ENCODE measurements at places on chromosomes 3 and 15.

DNA sequence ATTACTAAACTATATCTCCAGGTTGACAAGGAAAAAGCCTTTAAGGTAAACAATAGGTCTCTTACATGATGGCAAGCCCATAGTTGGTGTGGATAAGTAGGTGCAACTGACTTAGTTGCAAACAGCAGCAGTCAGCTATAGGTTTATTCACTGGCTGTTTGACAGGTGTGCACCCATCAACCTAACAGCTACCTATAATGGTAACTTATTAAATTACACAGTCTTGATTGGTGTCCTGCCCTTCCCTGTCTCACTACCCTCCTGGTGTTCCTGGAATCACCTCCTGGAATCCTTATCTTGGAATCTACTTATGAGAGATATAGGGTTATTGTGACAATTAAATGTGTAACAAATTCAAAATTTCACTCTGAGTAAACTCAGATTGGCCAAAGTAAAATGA lies 467.8 kb upstream of the UBE2E2 start:
- no peak for DNase-seq

- DNase-seq = no peak
These were observed 272.6 kb downstream of the EPHA3 start for GRCh38 chr3:89380016-89380415.

DNA sequence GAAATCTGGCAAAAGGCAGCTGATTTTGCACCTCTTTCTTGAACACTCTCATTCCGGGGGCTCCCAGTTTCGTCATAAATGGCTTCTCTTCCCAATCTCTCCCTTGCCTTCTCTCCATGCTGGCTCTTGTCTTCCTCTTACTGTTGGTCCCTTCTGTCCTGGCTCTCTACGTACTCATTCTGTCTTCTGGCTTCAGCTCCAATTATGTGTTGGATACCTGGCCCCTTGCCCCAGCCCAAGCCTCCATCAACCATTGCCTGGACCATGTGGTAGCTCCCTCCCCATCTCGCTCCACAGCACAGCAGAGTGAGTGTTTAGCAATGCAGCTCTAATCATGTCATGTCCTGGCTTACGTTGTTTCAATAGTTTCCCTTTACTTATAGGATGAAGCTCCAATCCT lies 21.7 kb upstream of the KY start:
- DNase-seq = no peak

GRCh38 chr3:62527474-62527873 lies 154.1 kb upstream of the FEZF2 start:
- no peak for DNase-seq

- no peak for DNase-seq
These were observed 127.6 kb downstream of the SMAD6 start for GRCh38 chr15:66829551-66830121.

DNA sequence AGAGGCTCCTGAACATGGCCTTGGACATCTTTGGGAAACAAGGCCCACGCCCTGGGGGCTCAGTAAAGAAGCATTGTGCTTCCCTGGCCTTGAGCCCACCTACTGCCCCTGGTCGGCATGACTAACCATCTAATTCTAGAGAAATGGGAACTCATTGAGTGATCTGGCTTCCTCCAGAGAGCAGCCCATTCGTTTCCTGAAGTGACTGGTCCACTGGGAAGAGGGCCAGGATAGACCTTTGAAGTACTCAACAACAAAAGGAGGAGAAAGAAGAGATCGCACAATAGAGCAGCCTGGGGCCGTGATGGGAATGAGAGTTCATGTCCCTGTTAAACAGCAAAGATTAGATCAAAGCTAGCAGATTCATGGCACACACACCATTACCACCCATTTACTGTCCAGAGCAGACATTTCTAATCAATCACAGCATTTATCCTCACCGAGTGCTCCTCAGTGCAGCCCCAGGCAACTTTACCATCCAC lies 514.4 kb upstream of the PROK2 start:
- no peak for DNase-seq

DNA sequence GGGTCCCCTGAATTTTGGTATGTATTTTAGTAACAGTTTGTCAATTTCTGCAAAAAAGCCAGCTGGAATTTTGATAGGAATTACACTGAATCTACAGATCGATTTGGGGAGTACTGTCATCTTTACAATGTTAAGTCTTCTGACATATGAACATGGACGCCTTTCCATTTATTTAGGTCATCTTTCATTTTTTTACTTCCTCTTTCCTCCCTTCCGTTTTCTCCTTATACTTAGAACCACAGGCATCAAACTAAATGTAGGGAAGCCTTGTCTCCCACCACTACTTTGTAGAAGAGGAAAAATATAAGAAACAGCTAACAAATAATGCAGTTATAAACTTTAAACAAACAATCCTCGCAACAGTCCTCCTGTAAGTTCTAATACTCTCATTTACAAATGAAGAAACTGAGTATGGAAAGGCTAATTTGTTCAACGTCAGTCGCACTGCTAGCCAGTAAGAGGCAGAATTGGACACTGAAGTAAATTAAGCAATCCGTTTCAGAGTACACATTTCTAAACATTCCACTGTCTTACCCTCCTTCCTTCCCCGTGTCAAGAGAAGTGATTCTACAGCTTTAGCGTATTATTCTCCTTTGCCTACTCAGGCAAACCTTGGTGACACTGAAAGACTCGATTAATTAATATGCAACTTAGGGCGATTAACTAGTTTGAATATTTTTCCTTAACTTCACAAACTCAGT lies 25.6 kb downstream of the RHOA start:
- DNase-seq = no peak

- no peak for DNase-seq
These were observed 3.0 kb upstream of the TJP1 start for GRCh38 chr15:29825227-29825626.

- no peak for DNase-seq
These were observed 148.6 kb downstream of the ATP10A start for GRCh38 chr15:25714538-25714840.

GRCh38 chr3:133208184-133208583 lies 170.0 kb downstream of the TMEM108 start:
- no peak for DNase-seq

DNA sequence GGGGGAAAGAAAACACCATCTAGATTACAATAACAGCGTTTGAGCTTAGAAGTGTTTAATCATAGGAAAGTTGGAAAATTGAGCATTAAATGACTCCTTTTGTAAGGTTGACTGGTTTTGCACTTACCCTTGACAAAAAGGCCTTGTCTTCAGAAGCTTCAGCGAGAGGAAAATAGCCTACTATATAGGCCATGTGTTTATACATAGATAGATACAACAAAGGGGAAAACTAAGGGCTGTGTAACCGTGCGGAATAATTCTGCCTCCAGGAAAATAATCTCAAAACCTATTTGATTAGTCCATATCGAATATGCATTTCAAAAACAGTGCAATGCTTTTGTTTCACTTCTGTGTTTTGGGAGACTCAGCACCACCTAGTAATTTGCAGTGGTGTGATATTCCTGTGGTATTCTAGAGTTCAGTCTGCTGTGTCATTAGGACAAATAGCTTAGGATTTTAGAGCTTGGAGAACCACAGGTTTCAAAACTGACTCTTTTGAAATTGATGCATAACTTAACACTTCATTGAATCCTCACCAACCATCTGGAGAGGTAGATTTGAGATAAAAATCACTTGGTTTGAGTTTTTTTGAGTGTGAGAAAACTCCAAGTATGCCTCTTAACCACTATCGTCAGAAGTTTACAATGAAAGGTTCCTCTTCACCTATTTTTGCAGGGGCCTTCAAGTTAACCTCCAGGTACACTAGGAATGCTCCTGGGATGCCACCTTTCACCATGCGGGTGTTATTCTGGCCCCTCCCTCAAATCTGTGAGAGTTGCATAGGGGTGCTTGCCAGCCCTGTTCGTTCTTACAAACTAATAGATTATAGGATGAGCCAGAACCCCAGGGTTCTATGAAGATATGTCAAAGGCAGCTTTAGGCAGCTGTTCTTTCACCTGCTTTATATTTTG lies 1.9 kb downstream of the ARHGAP31 start:
- DNase-seq = peak; percentile 54

DNA sequence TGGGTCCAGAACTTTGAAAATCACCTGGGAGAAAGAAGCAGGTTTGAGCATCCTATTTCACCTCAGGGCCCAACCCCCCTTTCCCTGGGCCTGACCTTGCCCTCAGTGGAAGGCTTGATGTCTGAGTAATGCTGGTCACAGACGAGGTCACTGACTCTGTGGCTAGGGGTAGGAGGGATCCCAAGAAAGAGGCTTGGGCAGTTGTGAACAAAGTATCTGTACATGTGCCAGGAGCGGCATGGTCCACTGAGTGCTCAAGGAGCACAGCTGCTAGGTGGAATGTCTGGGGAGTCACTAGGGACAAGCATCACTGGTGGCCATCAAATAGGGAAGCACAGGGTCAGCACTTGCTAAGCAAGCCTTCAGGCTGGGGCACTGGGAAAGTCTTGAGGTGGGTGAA lies 7.3 kb downstream of the CCDC71 start:
- peak; percentile 91 for DNase-seq

DNA sequence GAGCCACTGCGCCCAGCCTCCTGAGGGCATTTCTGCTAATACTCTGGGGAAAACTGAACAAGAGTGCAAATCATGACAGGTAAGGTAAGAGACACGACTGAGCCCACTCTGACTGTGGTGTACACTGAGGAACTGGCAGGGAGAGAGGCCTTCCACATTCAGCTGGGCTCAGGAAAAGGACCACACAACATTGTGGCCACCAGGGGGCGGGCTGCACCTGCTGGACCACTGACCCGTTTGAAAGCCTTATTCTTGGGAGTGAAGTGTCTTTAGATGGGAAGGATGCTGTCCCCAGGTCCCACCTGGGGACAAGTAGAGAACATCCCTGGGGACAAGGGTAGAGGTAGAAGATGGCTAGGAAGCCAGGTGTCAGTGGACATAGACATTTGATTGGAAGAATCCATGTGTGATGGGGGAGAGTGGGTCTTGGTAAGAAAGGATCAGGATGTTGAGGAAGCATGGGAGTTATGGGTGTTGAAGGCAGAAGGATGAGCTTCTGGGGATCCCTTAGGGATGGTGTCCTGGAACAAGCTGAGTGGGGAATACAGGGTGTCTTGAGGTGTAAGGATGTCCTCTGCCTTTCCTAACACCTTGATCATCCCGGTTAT lies 6.2 kb upstream of the CTDSPL start:
- DNase-seq = peak; percentile 48

GRCh38 chr3:102374863-102375634 lies 59.8 kb upstream of the ZPLD1 start:
- DNase-seq = no peak

- no peak for DNase-seq
These were observed 1.5 kb downstream of the CRYBG3 start for GRCh38 chr3:97823046-97824004.

- DNase-seq = no peak
These were observed 587 bp upstream of the TNK2 start for GRCh38 chr3:195908694-195909581.

GRCh38 chr3:71400986-71401451 lies 182.5 kb downstream of the FOXP1 start:
- peak; percentile 45 for DNase-seq

DNA sequence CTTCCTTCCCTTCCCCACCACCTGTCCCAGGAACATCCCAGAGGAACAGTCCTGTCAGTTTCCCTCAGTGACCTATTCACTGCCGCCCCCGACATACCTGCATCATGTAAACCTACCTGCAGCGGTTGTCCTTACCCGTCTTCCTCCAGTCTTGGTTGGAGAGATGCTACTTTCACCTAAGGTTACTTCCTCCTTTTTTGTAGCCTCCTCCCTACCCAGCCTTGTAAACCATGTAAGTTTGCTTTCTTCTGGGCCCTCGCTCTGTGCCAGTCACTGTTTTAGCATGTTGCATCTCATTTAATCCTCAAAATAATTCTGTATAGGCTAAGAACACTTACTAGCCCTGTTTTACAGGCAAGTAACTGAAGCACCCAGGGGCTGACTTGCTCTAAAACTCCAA lies 58.3 kb downstream of the GPR171 start:
- no peak for DNase-seq

DNA sequence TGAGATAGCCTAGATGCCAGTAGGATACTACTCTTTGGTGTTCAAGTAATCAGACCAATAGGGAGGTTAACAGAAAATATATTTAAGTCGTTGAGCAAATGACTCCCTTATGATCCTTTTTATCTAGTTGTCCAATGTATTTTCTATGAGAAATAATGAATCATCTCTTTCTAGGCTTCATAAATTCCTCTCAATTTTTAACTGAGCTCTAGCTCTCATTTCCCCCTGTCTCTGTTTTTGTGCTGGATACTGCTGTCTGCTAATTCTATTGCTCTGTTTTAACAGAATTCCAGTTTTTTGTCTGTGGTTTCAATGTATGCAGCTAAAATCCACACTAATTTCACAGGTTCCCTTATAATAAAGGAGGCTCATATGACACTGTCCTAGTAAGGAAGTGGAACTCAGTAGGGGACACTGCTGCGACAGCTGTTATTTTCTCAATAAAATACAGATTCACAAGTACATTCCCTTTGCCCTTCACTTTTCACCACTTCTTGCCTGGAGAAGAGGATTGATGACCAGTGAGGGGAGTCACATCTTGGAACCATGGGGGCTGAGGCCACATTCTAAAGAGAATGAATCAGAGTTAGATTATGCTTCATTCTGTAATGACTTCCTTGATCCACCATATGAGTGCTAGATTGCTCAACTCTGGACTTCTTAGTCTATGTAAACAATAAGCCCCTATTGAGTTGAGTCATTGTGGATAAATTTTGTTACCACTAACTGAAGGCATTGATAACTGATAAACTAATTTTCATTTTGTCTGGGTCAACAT lies 558.7 kb upstream of the KCNMB2 start:
- peak; percentile 88 for DNase-seq

GRCh38 chr3:14284694-14285547 lies 106.3 kb downstream of the LSM3 start:
- no peak for DNase-seq

DNA sequence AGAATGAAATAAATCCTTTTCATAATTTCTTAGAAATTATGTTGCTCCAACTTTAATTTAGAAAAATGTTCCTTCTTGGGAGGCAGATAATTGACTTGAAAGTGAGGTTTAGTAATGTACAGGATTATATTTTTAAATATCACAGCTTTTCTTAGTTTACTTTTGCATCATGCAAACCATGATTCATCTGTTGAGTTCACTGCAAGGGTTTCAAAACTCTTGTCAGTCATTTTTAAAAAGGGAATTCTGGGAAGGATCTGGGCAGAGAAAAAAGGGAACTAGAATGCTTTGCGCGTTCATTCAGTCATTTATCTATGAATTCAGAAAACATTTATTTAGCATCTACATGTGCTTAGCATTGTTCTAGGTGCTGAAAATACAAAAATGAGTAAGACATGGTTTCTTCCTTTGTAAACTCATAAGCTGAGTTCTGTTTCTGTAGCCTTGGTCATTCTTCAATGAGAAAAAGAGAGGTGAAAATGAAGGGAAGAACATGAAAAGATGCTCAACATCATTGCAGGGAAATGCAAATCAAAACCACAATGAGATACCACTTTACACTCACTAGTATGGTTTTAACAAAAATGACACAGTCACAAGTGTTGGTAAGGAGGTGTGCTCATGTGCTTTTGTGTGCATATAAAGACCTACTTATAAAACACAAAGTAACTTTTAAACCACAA lies 209.1 kb downstream of the NR1D2 start:
- no peak for DNase-seq

- no peak for DNase-seq
These were observed 93.2 kb upstream of the IGF1R start for GRCh38 chr15:98555173-98555515.

All from kidney glomerular epithelial cell (primary cell).